ENCODE measurements at places on chromosomes 4 and X.

DNA sequence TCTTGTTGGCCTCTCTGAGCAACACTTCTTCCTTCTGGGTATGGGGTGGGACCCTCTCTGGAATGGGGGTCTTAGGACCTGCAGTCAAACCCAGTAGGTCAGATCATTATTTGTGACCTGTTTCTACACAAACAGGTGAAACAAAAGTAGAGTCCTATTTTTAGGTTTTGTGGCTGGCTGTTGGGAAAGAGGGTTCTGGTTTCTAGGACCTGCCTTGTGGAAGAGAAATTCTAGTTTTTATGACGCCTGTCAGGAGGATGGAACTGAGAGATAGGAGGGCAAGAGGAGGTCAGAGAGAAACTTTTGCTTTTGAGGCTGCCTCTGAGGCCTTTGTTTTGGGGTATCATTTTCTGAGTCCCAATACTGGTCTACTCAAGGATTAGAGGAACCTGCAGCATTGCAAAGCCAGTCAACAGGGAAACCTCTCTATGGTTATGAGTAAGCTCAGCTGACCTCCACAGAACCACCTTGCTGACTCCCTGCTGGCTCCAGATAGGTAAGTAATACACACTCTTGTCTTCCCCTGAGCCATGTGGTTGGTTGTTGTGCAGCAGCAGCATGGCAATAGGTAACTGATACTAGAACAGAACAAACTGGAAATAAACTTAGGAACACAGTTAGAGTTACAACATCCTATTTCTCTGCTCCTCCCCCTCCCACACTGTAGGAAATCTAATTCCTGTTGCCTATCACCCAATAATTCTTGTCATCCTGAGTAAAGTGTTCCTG lies 114.7 kb upstream of the VCX3B start:
- DNase-seq, result no peak

DNA sequence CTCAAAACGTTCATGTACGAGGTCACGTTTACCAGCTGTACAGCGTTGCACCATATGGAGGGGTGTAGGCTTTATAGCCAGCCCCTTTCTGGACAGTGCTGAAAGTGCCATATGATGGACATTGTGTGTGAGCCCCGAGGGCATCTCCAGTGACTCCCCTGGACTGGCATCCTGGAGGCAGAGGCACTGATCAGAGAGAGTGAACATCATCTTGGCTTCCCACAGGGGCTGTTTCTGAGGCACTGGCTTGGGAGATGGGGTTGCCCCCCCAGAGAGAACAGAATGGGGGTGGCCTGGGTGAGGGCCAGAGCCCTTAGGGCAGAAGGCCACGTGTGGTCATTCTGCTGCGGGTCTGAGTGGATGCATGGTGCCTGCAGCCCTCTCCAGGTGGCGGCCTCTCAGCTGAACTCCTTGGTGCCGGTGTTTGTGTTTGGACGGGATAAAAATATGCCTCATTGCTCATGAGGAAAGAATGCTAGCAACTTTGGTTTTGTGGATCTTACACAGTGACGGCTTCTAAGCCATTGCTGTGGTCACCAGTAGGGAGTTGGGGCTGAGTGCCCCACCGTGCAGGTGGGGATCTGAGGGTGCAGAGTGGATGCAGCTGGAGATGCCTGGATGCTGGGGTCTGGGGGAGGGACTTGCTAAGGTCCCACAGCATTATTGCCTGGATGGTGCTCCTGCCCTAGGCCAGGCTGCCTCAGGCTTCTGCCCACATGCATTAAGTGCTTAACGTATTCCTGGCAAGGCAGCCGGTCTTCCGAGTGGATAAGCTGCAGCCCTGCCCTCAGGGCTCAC lies 3.4 kb downstream of the WFS1 start:
- DNase-seq, result peak; percentile 74

- no peak for DNase-seq
These were observed 9.7 kb downstream of the JADE1 start for GRCh38 chr4:128819082-128819742.

GRCh38 chrX:10579112-10580011 lies 41.0 kb downstream of the MID1 start:
- no peak for DNase-seq

DNA sequence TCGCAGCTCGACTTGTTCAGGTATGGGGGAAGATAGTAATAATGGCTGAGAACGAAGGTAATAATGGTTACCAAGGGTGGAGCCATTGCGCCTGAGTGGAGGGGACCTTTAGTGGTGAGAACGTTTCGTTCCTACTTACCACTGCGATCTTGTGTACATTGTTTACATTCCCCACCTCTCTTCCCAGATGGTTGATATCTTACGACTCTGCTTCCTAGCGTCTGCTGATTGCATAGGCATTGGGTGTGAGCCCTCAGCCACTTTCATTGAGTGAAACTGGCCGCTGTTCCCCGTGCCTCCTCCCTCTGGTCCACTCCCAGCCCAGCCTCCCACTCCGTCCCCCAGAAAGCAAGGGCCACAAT lies 850 bp downstream of the IGBP1 start:
- peak; percentile 5 for DNase-seq

GRCh38 chr4:52157641-52158316 lies 106.7 kb downstream of the SPATA18 start:
- DNase-seq, result no peak

DNA sequence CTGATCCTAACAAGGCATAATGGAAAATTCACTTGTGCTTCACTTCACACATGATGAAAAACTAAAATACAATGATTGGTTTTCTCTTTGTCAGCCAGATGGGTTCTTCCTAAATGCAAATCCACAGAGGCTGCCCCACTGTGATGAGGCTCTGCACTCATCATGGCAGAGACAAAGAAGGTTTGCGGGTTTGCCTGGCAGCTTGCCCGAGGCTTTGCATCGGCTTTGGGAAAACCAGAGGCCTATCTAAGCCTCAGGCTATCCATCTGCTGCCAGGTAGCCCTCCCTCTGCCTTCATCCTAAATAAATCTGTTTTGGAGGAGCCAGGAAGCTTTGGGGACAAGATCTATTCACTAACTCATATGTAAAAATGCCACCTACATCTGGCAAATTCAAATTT lies 244.2 kb downstream of the PACRGL start:
- no peak for DNase-seq

DNA sequence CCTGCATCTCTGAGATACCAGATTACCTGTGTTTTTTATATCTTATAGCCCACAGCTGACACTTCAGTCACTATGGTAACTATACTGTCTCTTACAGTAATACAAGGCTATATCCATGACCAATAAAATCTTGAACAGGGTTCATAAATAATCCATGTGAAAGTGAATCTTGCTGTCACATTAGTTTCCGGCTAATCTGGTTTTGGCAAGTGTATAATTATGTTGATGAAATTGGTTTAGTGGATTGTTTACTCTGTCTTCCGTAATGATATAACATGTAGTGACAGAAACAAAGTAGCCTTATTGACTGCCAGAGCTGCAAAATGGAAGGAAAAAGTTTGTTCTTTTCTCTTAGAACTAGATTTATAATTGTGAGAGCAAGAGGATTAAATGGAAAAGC lies 686.6 kb upstream of the PABPC4L start:
- no peak for DNase-seq

DNA sequence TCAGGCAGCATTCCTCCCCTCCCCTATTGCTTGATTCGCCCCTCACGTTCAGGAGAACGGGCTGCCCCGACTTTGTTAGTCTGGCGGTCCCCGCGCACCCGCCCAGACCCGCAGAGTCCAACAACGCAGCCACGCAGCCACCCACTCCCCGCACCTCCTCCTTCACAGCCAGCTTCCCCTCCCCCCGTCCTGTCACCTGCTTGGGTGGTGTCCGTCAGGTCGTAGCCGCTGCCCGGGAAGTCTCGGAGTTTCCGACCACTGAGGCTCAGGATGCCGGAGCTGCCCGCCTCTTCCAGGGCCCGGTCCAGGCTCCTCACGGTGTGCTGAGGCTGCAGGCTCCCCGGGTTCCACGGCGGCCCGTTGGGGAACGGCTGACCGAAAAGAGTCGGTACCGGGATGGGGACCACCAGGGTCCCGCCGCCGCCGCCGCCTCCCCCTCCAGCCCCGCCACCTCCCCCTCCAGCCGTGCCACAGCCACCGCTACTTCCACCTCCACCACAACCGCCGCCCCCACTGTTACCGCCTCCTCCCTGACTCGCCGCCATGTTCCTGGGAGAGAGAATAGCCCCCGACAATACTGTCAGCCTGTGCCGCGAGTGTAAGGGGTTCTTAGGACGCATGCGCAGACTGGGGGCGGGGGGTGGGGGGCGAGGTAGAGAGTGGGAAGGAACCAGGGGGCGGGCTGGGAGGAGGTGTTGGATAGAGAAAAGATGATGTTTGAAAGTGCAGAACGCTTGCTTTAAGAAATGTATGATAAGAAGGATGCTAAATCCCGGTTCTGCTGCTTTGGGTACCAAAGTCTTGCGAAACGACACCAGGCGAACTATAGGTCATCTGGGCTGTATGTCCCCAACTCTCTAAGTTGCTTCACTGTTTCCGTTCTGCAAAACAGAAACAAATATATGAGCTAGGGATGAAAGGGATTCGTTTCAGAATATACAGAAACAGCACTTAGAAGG lies at the start of gene LRCH2:
Gene LRCH2, minus strand, starts transcription at position 600 of the 959 bp plus-strand sequence. Its CDS starts 55 bp downstream, at position 545.
- DNase-seq, result no peak

DNA sequence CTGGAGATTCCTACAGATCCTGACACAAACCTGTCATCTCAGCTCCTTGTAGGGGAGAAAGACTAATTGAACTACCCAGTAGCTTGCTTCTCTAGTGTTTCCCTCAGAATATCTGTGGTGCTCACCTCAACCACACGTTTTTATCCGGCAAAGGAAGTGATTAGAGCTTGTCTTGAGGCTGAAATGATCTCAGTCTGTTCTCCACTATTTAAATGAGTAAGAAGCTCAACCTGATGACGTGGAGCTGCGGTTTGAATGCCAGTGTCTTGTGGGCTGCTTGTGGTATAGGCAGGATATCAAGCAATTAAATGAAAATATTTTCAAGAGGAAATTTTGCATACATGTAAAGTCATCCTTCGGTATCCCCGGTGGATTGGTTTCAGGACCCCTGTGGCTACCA lies 270.2 kb downstream of the TLL1 start:
- DNase-seq, result no peak

- no peak for DNase-seq
These were observed 6.0 kb upstream of the PDGFC start for GRCh38 chr4:156977435-156978160.

GRCh38 chrX:78527263-78527662 lies 131.9 kb downstream of the RTL3 start:
- DNase-seq, result no peak

DNA sequence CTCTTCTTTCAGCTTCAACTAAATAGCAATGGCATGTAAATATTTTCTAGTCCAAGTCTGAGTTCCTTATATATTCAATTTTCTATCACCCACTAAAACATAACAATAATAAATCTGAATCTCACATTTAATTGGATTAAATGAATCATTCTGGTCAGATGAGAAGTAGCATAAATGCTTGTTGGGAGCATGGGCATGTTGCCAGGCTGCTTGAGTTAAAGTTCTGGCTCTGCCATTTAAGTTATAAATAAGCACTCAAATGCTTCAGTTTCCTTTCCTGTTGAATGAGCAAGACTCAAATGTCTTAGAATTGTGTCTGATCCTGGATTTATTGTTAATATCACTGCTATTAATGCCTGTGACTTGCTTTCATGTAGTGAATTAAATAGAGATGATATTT lies 496.3 kb downstream of the STPG2 start:
- DNase-seq, result no peak

- no peak for DNase-seq
These were observed 314 bp downstream of the DNASE1L1 start for GRCh38 chrX:154408659-154409221.

DNA sequence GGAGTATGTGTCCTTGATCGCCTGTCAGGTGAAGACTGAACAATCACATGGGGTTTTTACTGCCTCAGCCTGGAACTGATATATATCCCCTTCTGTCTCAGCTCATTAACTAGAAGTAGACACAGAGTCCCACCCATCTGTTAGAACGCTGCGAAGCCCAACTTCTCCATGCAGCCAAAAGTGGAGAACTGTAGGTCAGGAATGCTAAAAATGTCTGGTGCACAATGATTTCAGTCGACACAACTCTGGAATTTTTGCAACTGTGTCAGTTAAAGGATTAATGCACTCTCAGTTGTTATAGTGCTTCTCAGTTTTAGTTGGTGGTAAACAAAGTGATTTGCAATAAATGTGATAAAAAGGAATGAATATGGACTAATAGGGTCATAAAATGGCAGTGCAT lies 287.2 kb downstream of the INPP4B start:
- no peak for DNase-seq

- DNase-seq, result no peak
These were observed 21.5 kb downstream of the RWDD4 start for GRCh38 chr4:183637461-183637860.

- DNase-seq, result no peak
These were observed 54.0 kb upstream of the TACR3 start for GRCh38 chr4:103773691-103774231.

DNA sequence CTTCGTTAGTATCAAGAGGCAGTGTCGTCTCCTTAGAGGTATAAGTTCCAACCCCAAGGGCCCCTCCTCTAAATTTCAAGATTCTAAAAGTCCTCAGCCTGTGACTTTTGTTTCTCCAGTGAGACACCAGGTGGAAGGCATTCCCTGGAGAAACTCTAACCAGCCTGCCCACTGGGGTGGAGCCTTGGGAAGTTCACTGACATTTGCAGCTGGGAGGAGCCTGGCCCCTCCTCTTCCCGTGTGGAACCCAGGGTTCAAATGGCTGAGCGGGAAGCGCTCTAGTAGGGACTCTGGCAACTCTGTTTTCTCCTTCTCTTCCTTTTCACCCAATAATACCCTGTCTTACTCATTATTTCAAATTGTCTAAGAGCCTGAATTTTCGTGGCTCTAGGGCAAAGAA lies 325.0 kb downstream of the TLL1 start:
- DNase-seq, result no peak

DNA sequence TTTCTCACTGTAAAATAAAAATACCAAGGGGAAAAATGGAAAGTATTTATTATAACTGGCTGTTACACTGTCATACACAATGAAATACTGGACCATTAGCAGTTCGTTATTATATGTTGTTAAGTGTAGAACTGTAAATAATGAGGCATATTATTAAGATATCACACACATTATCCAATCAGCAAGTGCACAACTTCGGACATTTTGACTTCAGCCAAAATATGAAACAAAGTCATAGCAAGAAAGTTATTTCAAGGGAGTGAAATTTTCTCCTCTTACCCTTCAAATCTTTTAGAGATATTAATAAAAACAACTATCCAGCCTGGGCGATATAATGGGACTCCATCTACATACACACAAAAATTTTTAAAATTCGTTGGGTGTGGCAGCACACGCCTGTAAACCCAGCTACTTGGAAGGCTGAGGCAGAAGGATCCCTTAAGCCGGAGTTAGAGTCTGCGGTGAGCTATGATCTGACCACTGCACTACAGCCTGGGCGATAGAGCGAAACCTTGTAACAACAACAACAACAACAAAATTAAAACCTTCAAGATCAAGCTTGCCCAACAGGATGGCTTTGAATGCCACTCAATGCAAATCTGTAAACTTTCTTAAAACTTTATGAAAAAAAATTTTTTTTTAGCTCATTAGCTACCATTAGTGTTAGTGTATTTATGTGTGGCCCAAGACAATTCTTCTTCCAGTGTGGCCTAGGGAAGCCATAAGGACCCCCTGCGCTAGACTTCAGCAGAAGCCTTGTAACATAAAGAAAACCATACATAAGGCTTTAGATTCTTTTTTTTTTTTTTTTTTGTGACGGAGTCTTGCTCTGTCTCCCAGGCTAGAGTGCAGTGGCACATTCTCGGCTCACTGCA lies 1.3 kb upstream of the CISD2 start:
- DNase-seq, result no peak
